Activated T-helper 1 cell treated with Interleukin-2 at 50 U/mL for 16 hours (primary cell): ENCODE measurements at places on chromosomes 13 and 19.

- no peak for DNase-seq
Observed at GRCh38 chr19:2108251-2109016, 11.7 kb downstream of the IZUMO4 start.

GRCh38 chr13:76967031-76967430 is 18.7 kb downstream of the ACOD1 start:
- no peak for DNase-seq

GRCh38 chr13:31042481-31043165 is 110.2 kb downstream of the TEX26 start:
- no peak for DNase-seq

GRCh38 chr19:50244695-50245094 is 41.3 kb downstream of the MYH14 start:
- DNase-seq: no peak

DNA sequence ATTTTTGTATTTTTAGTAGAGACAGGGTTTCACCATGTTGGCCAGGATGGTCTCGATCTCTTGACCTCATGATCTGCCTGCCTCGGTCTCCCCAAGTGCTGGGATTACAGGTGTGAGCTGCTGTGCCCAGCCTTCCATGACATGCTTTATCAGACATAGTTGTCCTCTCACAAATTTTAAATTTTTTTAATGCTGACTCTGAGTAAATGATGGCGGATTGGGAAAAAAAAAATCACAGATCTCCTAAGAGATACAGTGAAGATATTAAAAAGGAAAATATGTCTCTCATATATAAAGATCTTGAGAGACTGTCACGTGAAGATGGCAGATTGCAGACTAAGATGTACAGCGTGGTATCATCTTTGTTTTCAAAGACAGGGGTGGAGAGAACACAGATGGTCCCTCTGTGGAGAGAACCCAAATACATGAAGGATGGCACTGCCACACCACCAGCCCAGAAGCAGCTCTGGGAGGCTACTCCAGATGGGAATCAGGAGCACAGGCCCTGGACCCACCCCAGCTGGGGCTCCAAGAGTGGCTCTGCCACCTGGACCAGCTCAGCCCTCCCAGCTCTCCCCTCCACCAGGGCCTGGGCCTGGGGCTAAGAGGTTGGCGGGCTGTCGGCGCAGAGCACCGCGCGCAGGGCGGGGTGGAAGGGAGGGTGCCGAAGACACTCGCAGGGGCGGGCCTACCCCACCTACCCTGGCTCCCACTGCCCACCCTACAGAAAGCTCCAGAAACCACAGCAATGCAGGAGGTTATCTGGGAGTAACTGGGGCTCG is 20.0 kb upstream of the CCNP start:
- DNase-seq: no peak

GRCh38 chr19:44582581-44583265 is 30.6 kb upstream of the IGSF23 start:
- no peak for DNase-seq

GRCh38 chr19:49210108-49210900 is 52.7 kb downstream of the TRPM4 start:
- no peak for DNase-seq

DNA sequence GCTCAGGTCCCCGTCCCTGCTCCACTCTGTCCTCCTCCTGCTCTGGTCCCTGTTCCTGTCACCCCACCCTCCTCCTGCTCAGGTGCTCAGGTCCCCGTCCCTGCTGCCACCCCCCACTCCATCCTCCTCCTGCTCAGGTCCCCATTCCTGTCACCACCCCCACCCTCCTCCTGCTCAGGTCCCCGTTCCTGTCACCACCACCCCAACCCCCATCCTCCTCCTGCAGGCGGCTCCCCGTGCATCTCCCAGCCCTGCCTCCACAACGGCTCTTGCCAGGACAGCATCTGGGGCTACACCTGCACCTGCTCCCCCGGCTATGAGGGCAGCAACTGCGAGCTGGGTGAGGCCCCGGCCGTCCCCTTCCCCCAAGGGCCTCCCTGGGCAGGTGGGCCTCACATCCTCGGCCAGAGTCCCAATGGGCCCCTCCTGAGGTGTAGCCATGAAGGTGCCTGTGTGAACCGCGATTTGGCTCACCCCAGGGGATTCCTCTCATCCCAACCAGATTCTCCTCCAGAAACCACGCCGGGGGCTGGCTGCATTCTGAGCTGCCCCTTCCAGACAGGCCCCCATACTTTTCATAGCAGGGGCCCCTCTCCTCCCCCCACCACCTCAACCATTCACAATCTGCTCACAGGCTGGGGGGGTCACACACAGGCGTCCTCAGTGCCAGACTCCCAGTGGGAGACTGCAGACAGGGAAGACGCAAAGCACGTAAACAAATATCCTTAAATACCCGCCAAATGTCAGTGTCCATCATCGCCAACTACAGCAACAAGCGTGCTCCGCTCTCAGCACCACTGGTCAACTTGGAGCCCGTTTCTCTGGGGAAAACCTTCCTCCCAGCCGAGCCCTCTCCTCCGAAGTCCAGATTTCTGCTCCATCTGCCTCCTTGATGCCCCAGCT is 4.6 kb downstream of the PROZ start:
- DNase-seq: no peak

GRCh38 chr19:38386971-38387549 is 774 bp downstream of the GGN start:
- DNase-seq: no peak

- no peak for DNase-seq
Observed at GRCh38 chr13:77853703-77854102, 64.9 kb downstream of the EDNRB start.

DNA sequence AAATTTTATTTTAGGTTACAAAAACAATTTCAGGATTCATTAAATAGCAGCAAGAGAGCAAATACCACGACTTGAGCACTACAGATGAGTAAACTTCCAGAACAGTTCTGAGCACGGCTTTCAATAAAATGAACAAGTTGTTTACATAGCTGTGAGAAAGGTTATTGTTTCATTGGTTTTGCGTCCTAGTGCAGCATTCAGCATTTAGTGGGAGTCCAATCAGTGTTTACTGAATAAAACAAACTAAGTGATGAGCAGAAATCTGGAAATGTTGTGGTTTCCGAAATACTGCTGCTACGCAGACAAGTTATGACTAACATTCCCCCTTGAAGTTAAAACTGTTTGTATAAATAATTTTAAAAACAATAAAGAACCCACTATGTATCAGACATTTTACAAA is 251.5 kb upstream of the STARD13 start:
- DNase-seq: no peak

DNA sequence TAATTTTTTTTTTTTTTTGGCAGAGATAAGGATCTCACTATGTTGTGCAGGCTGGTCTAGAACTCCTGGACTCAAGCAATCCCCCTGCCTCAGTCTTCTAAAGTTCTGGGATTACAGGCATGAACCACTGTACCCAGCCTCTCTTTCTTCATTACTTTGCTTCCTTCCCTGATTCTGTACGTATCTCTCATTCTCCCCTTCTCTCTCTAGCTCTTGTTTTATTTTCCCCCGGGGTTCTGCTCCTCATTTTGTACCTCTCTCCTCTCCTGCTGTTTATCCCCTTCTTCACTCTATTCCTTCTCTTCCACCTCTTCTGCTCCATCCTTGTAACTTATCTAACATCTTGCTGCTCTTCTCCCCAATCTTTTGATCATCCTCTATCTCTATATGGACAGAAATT is 46.5 kb downstream of the ZNF611 start:
- DNase-seq: no peak

DNA sequence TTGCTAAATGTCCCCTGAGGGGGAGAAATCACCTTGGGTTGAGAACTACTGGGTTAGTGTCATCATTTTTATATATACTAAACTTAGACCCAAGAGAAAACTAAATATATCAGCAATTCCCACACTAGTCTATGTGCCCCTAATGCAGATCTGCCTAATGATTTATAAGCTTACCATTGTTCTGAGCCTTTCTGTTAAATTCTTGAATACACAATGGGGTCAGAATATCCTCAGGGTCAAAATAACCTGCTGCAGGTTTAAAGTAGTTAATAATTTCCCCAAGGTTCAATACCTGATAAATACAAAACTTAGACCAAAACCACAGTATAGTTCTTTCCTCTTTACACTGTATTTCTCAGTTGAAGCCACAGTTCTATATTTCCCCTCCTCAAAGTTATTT is 4.6 kb downstream of the VWA8 start:
- no peak for DNase-seq

DNA sequence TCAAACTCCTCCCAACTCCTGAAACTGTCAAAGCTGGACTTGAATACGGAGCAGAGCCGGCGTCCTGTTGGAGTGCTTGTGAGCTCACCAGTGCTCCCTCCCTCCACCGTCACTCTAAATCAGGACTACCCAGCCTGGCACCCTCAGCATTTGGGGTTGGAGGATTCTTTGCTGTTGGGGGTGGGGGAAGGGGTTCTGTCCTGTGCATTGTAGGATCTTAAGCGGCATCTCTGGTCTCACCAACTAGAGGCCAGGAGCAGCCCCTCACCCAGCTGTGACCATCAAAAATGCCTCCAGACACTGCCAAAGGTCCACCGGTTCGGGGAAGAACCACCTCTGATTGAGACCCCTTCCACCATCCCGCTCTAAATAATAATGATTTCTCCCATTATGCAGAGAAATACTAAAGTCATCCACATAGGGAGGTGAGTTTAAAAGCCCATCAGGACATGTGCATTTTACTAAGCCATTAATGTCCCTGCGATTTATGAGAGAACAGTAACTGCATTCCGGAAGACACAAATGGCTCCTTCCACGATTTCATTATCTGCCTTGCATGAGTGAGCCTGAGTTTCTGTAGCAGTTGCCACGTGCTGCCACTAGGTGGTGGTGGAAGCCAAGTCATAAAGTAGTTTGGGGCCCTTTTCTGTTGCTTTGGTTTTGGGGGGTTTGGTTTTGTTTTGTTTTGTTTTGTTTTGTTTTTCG is 16.1 kb upstream of the USP29 start:
- DNase-seq: peak; percentile 15

DNA sequence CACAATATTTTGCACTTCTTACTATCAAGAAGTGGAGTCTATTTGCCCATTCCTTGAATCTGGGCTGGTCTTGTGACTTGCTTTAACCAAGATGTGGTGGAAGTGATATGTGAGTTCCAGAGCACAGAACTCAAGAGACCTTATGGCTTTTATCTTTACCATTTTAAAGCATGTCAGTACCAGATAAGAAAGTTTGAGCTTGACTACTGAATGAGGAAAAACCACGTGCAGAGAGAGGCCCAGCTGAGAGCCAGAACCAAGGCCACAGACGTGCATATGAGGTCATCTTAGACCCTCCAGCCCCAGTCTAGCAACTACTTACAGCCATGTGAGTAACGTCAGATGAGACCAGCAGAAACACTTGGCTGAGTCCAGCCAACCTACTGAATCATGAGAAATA is 6.3 kb upstream of the CDK8 start:
- no peak for DNase-seq

GRCh38 chr13:106657104-106657503 is 89.2 kb upstream of the ARGLU1 start:
- no peak for DNase-seq

GRCh38 chr13:39915418-39915817 is 260.0 kb downstream of the COG6 start:
- no peak for DNase-seq

GRCh38 chr19:33812388-33813330 is 16.0 kb downstream of the KCTD15 start:
- DNase-seq: no peak

- no peak for DNase-seq
Observed at GRCh38 chr13:73776151-73776785, 357.9 kb downstream of the KLF12 start.

GRCh38 chr13:19053561-19053960 is 128.1 kb downstream of the TUBA3C start:
- DNase-seq: no peak

DNA sequence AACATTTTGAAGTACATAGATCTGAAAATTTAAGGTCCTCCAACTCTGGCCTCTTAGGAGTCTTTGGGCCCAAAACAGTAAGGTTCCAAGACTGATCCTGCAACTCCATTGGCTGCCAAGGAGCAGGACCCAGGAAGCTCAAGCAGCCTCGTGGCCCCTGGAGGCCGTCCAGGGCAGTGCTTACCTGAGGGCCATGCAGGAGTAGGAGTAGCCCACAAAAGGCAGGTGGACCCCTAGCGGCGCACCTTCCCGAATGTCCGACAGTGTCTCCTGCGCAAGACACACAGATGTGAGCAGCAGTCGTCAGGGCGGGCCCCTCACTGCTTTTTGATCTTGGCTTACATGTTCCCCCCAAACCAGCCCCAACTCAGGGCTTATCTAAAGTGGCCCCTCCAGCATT is 5.7 kb upstream of the SIX5 start:
- no peak for DNase-seq

DNA sequence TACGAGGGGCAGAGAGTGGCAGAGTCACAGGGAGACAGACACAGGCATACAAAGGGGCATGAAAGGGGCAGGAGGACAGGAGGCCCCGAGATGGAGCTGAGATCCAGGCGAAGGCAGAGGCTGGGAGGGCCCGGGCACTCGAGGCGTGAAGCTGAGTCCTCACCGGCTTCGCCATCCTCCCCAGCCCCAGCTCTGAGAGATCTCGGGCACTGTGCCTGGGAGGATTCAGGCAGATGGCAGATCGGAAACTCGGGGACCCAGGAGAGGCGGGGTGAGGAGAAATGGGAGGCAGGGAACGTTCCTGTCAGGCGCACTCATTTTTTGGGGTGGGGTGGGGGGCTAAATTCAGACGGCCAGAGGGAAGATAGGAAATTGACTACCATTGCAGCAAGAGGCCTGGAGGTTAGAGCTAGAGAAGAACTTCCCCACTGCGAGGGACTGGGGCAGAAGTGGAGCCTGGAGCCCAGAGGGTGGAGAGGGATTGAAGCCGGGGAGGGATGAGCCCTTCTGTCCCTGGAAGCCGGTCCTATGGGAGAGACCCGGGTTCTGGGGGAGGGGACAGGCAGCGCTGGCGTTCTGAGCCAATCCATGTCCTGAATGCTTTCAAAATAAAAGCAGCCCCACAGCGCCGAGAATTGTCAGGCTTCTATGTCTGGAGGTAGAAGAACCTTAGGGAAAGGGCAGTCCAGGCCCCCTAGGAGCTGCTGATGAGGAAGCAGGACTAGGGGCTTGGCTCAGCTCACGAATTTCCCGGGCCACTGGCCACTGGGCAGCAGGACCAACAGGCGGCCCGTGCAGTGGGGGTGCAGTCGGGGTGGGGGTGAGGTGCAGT is 12.6 kb downstream of the LRRC4B start:
- no peak for DNase-seq

DNA sequence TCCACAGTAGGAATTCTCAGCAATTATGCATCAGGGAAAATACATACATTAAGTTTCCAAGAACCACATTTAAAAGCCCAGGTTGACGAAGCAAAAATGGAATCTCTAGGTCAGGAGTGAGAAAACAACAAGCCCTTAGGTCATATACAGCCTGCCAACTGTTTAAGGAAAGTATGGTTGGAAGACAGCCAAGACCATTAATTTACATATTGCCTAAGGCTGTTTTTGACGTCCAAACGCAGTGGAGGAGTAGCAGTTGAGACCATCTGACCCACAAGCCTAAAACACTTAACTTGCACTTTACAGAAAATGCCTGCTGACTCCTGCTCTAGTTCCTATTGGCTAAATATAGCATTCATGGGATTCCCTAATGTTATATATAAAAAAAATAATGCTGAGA is 299.0 kb downstream of the ITGBL1 start:
- no peak for DNase-seq

GRCh38 chr19:51477344-51477743 is 995 bp upstream of the CEACAM18 start:
- no peak for DNase-seq

- DNase-seq: no peak
Observed at GRCh38 chr13:83452292-83452950, 429.9 kb downstream of the SLITRK1 start.
